AG10803 (cell line): ENCODE measurements at places on chromosomes 1 and 21.

GRCh38 chr1:233673947-233674431, 60.1 kb downstream of the KCNK1 start:
- DNase-seq = no peak

GRCh38 chr1:40395190-40396175, 22.0 kb downstream of the SMAP2 start:
- DNase-seq = no peak

GRCh38 chr21:42236014-42236413, 17.1 kb downstream of the ABCG1 start:
- no peak for DNase-seq

DNA sequence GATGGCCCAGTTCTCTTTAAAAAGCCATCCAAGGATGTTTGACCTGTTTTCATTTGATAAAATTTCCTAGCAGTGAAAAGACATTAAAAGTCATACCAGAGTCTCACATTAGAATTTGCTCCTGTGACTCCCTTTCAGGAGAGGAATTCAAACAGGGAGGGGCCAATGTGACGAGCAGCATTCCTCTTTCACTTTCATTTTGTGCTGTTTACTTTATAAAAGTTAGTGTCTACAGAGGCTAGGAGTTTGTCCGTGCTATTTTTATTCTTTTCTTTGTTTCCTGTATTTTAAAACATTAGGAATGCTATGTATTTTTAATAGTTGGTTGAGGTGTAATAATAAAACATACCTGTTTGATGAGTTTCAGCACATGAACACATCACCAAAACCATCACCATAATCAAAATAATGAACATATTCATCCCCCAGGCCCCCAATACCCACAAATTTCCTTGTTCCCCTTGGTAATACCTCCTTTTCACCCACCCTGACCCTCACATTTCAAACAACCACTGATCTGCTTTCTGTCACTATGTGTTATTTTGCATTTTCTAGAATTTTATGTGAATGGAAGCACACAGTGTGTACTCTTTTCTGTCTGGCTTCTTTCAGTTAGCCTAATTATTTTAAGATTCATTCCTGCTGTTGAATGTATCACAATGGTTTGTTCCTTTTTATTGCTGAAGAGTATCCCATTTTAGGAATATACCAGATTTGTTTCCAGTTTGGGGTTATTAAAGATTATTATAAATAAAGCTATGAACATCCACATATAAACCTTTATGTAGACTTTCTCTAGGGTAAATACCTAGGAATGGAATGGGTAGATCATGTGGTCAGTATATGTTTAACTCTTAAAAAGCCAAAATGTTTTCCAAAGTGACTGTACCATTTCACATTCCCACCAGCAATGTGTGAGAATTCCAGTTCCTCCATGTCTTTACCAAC, 129.5 kb downstream of the TENT5C start:
- DNase-seq = peak; percentile 57

- DNase-seq = no peak
Observed at GRCh38 chr1:45864167-45865106, 61.0 kb downstream of the MAST2 start.

- no peak for DNase-seq
Observed at GRCh38 chr1:71154429-71154828, 73.6 kb upstream of the ZRANB2 start.
